Lung microvascular endothelial cell (primary cell): ENCODE measurements at places on chromosomes 13 and 19. TPM values are rescaled to one million over a fixed set of nuclear protein-coding genes. Genes with fewer than 3 reads are reported as not detected.

DNA sequence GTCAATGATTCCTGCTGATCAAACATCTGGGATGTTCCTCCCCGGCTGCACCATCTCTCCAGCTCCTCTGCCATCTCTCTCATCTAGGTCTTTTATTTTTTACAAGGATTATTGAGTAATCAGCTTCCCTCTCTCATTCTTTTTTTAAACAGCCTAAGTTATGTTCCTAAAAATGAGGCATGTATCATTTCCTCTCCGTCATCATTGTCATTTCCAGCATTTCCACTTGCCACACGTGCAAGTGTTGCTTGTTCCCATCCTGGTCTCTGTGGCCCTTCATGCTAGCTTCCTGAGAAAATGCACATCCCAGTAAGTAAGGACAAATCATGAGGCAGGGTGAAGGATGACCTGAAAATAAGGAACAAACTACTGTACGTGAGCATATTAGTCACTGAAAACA is 102.7 kb upstream of the POSTN start:
- peak; percentile 97 for DNase-seq

DNA sequence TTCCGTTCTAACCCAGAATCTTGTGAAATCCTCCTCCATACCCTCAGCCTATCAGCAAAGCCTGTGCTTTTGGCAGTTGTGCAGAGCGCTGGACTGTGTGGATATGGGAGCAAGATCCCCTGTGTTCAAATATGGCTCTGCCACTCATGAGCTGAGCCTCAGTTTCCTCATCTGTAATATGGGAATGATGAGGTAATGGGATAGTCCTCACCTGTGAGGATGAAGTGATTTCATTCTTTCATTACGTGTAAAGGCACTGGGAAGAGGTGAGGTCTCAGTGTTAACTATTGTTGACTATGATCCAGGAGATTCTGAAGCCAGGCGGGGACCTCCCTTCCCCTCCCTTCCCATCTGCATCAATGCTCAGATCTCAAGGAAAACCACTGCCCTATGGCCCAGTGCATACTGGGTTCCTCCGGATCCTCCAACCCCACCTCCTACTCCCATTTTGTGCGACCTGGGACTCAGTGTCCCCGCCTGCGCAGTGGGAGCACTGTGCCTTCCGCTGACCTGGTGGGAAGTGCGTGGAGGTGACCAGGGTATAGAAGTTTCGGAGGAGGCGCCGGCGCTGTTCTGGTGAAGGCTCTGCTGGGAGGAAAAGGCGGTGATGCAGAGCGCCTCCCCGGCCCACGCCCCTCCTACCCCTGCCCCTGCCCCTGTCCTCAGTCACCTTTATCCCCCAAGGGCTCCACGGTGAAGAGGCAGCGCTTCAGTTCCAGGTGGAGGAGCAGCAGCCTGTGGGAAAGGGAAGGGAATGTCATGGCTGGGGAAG is 5.0 kb downstream of the FUZ start:
- DNase-seq, result no peak

GRCh38 chr19:18939922-18940768 is 872 bp downstream of the HOMER3 start:
- peak; percentile 43 for DNase-seq

GRCh38 chr13:23777575-23777870 is 111.7 kb downstream of the MIPEP start:
- no peak for DNase-seq

Gene KCNRG
- 5.9 and 10.7 TPM in 2 replicates for total RNA-seq

Gene CALR3
- total RNA-seq, result not detected in 2 replicates

Gene ASPDH
- total RNA-seq, result not detected in 2 replicates

Gene C19orf73
- total RNA-seq, result 0.22 and 0.40 TPM in 2 replicates

Gene HSH2D
- not detected in 2 replicates for total RNA-seq

Gene GSX1
- total RNA-seq, result not detected in 2 replicates

Gene CYP4F12
- not detected in 2 replicates for total RNA-seq
